ENCODE measurements at places on chromosomes 5 and 9.

DNA sequence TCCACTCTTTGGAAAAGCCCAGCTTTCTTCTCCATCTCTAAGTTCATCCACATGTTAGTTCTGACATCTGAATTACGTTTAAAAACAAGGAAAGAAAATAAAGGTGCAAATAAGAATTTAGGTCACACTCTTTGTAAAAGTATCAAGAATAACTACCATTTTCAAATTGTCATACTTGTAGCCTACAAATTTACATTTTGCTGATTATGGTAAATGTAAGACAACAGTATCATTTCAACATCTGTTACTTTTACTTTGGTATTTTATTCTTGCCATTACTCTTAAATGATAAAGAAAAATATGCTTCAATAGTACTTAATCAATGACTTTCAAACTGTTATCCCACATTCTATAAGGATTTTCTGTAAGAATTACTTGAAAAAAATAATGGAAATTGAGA is 9.8 kb upstream of the PURA start:
- no peak for DNase-seq

GRCh38 chr9:86096386-86096785 is 3.0 kb downstream of the GOLM1 start:
- DNase-seq, result no peak

- DNase-seq, result no peak
Measured at GRCh38 chr5:51203598-51203997, 179.7 kb upstream of the ISL1 start.

- DNase-seq, result peak; percentile 64
Measured at GRCh38 chr5:53326424-53327153, 153.8 kb upstream of the FST start.

- no peak for DNase-seq
Measured at GRCh38 chr5:91024206-91024605, 358.9 kb downstream of the ARRDC3 start.

GRCh38 chr9:21015129-21015815 is 16.2 kb downstream of the HACD4 start:
- DNase-seq, result no peak

GRCh38 chr9:95077766-95078370 is 239.6 kb downstream of the FANCC start:
- no peak for DNase-seq

DNA sequence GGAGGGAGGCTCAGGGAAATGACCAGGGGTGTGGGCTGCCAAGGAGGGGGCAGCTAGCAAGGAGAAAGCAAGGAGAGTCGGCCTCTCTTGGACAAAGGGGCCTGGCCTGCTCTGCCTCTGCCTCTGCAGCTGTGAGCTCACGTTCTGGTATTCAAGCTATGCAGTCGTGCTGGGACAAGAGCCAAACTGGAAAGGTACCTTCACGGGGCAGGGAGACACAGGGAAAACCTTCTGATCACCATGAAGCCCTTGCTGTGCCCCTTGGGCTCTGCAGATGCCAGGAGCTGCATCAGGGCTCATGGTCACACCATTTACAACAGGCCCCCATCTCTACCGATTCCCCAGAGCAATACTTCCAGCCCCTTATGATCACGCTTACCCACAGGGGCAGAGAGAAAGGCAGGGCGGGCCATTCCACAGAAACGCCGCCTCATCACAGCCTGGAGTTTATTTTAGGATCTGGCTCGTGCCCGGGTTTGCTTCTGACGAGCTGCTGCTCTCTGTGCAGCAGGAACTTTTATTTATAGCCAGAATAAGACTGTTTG is 63.2 kb downstream of the PRRT1B start:
- DNase-seq, result peak; percentile 57

DNA sequence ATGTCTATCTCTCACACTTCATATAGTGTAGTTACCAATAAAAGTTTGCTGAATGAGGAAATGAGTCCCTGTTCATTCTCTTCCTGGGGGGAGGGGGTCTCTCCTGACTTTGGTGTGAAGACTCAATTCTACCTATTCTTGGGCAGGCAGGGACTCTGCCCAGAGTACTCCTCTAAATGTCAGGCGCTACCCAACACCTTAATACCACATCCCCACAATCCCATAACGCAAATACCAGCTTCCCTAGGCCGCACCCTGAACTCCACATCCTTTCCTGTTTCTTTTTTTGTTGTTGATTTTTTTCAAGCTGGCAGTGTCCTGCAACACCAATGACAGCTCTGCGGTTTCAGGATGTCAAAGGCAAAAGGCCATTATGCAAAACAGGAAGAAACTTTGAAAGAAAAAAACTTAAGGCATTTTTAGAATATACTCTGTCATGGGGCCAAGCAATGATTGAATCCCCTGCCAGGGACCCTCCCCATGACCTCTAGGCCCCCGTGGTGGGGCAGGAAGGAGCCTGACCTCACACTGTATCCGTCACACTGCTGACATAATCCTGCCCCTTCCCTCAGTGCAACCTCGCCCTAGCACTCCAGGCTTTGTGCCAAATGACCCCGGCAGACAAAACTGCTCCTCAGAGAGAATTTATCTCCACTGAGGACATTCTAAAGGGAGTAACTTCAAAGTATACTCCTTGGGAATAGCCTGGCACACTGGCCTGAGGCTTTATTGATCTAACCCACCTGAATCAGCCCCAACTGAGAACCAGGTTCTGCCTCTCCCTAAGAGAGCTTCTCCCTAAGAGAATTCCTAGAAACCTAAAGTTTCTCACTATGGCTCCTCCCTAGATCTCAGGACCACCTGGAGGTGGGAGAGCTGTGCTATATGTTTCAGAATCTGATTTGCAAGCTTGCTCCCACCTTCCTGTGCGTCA is 8.0 kb downstream of the B4GALT1 start:
- DNase-seq, result no peak

DNA sequence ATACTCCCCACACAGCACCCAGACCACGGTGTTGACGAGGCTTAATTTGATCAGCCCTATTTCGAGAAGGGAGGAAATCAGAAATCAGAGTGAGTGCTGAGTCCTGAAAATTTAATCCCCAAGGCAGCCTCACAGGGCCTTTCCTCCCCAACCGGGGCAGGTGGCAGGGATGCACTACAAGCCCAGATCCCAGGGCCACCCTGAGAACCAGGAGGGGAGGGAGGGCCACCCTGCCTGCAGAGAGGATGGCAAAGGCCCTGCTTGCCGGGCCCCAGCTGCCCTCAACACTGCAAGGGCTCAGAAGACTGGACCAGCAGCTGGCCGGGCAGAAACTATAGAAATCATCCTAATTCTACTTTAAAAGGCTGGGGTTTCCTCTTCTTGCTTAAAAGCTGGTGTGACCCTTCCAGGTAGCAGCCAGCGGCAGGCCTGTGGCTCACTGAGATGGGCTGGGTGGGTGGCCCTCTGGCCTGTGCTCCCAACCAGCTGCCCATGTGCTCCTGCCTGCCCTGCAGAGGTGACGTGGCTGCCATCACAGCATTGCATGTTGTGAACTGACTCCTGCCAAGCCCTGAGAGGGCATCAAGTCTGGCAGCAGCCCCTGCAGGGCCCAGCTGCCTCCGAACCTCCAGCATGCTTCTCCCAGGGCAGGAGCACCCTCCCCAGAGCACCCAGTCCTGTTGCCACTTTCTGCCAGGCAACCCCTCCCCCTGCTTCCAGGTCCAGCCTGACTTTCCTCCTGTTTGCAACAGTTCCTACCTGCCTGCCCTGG is 122.8 kb downstream of the ADAMTS2 start:
- DNase-seq, result no peak

DNA sequence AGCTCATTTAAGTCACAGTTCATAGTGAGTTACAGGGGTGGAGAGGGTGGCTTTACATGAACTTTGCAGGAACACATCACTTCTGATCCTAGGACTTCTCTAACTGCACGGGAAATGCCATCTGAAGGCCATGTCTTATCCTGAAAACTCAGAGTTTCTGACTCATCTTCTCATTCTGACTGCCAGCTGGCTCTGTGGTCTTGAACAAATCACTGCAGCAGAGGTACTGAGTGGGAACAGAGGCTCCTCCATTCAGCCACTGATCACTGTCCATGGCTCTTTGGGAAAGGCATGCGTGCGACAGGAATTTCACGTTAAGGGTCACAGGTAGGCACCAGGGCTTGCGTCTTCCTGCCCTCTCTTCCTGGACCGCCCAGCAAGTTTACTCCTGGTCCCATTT is 114.6 kb upstream of the LRRTM2 start:
- peak; percentile 39 for DNase-seq

DNA sequence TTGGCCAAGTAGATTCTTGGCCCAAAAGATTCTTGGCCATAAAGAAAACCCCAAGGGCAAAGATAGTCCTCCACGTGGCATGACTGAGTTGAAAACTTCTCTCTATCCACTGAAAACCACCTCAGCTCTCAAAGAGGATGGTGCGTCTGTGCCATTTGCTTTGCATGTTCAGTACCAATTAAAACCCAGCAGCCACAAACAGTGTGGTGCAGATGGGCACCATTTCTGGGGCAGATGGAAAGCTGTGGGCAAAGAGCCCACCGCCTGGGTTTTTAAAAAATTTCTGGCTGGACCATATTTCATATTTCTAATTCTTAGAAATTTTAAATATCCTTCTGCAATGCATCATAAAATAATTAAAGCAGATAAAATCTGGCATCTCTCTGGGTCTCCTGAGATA is 84.5 kb upstream of the PUM3 start:
- no peak for DNase-seq

- DNase-seq, result no peak
Measured at GRCh38 chr5:135398160-135398854, 724 bp downstream of the MACROH2A1 start.

DNA sequence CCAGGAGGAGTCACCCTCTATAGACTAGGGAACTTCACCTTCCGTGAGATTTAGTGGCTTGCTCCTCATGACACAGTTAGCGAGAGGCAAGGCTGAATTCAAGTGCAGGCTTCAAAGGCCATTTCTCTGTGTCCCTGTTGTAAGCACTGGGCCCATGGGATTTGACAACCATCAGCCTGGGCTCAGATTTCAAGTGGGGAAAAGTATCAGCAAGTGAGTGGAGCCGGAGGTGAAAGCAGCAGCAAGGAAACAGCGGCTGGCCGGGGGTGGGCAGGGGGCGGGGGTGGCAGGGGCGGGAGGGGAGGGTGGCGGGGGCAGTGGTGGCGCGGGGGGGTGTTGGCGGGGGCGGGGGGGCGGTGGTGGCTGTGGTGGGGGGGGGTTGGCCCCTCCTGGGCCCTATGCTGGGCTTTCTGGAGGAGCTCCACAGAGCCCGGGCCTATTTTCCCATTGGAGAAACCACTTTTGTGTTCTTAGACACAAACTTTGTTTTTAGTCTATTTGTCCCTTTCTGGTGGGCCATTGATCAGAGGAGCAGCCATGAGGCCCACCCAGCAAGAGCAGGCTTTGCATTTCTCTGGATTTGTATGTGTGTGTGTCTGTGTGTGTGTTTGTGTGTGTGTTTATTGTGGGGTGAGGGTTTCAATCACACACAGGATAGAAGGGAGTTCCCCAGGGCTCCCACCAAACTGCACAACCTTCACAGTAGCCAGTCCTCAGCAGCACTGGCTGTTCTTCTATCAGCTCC is 165.4 kb upstream of the RAI14 start:
- DNase-seq, result no peak

- no peak for DNase-seq
Measured at GRCh38 chr5:173945160-173945559, 43.8 kb upstream of the C5orf47 start.

GRCh38 chr5:180330810-180331646 is 22.1 kb downstream of the GFPT2 start:
- peak; percentile 98 for DNase-seq

DNA sequence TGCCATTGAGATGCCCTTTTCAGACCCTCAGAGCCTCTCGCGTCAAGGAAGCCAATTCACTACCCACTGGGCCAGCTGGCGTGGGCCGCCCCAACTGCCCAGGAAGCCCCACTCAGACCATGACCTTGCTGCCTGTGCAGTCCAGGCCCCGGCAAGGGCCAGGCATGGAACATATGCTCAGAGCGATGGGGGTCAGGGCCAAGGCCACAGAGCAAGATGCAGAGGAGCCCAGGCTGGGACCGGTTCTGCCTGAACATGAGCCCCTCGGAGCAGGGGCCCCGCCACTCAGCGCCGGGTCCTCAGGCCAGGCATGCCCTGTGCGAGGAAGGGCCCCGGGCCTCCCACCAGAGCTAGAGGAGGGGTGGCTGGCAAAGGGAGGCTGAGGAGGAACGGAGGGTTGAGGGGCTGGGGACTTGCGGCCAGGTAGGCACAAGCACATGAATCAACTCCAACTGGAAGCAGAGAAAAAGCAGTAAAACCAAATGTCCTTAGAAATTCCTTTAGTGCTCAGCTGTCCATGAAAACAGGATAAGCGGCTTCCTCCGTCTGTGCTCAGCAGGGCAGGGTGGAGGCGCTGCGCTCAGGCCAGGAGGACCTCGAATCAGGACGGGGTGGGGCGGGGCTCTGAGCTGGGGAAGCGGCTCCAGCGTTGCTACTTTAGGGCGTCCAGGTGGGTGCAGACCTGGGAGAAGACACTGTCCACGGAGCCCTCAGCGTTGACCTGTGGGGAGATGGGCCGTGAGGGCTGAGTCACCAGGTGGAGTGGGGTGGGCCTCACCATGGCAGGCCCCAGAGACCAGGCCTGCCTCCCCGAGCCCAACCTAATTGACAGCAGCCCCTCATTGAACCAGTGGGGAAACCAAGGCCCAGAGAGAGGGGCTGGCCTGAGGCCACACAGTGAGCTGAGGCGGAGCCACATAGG is 9.9 kb downstream of the AK1 start:
- no peak for DNase-seq

DNA sequence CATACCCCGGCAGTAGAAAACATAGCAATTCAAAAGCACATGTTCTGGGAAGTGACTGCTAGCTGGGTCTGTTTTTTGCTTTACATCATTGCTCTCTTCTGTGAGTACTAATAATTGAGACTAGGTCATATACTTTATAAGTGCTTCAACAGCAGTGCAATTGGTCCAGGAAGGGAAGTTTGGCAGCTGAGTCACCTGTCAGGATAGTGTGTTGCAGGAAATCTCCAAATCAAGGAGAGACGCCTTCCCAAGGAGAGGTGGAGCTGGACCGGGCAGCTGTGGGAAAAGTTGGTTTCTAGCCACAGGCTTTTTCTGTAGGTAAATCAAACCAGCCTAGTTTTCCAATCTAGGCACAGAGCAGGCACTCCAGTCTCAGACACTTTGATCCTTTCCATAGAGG is 330.1 kb downstream of the ENC1 start:
- DNase-seq, result no peak

DNA sequence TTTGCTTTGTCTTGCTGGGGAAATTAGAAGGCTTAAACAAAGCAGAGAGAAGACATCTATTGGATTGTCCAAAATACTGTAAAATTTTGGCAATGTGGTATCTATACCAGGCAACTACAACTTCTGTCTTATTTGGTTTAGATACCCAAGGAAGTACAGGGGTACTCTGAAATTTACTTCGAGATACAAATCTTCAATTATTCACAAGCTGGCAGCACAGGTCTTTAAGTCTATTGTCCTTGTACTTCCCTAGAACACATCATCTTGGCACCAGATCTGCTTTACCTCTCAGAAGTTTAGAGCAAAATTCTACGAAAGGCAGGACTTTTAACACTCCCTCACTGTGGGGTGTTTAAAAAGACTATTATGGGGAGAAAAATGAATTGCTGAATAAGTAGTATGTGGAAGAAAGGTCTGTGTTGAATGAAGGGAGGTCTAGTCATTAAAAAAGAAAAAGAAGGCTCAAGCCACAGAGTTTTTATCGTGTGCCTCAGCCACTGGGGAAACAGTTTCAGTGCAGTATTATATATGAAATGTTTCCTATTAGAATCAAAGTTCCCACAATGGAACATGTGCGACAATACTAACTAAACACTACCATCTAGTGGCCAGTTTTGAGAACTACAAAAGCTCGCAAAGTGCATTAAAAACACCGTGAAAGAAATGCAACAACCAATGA is 93.7 kb downstream of the PDE4D start:
- DNase-seq, result peak; percentile 40

GRCh38 chr5:97243353-97243752 is 60.3 kb upstream of the RIOK2 start:
- DNase-seq, result peak; percentile 38

- DNase-seq, result no peak
Measured at GRCh38 chr9:86082870-86083269, 16.5 kb downstream of the GOLM1 start.
